ENCODE measurements at places on chromosomes 1 and 21.

DNA sequence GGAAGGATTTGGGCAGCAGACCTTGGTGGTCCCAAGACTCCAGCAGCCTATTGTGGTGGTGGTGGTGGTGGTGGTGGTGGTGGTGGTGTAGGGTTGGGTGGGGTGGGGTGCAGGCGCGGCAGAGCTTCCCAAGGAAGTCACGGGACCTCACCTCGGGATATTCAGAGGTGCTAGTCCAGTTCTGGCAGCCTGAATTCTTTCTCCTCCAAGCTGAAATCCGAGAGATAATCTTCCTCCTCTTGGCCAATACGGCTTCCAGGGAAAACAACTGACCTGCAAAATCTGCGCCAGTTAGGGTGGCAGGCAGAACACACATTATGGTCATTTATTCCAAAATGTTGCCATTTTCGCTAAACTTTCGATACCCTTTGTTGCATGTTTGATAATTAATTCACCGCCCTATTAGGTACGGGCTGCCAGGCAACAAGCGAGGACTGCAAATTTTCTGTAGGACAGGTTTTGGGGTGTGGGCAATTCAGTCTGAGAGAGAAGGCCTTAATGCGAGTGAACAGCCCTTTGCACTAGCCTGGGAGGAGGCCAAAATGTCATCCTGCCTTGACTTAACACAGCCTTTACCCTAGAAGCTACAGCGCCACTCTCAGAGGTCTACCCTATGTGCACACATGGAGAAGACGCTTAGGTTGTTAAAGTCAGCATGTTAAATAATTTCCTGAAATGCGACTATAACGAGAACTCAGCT lies 33.2 kb upstream of the BSDC1 start:
- no peak for DNase-seq

DNA sequence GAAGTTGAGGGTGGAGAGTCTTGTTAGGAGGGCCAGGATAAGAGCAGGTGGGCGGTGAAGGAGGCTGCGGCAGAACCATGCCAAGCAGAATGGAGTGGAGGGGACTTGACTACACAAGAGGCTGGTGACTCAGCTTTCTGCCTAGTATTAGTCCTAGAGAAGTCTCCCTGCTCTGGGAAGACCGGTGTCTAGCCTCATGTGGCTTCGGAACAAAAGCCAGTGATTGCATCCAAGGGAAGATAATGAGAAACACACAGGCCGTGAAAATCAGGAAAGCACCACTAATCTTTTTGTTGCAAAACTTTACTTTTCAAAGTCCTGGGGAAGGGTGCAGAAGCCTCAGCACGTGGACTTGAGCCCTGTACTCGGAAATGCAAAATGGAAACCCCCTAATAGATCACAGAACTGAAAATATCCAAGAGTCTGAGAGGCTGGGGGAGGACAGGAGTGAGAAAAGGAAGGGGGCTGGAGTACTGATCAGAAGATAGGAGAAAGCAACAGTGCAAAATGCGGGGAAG lies 31.4 kb downstream of the DDR2 start:
- peak; percentile 59 for DNase-seq

DNA sequence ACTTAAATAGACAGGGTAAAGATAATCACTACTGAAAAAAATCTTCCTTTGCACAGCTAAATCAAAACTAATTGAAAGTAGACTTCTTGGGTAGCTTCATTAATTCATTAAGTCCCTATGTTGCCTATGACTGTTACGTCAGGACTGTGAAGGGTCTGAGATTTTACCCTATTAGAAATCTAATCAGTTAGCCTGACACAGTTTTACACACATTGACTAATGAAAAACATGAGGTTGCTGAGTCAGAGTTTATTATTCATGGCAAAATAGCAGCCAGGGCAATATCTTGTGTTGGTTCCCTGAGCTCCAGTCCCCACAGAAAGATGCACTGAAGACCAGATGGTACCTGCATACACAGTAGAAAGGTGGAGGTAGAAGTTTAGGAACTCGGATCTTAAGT lies 262.5 kb upstream of the ZP4 start:
- no peak for DNase-seq

GRCh38 chr1:1629430-1630190 lies 2.4 kb upstream of the MMP23B start:
- DNase-seq: no peak

- no peak for DNase-seq
Measured at GRCh38 chr1:93658188-93658587, 23.4 kb downstream of the BCAR3 start.

GRCh38 chr1:16215882-16216753 lies 3.7 kb upstream of the ARHGEF19 start:
- DNase-seq: peak; percentile 55

GRCh38 chr1:212192261-212192998 lies 92.8 kb upstream of the PPP2R5A start:
- no peak for DNase-seq

GRCh38 chr1:9281071-9281827 lies 11.4 kb upstream of the SPSB1 start:
- DNase-seq: no peak

- DNase-seq: no peak
Measured at GRCh38 chr1:226603022-226603857, 54.7 kb downstream of the STUM start.

- no peak for DNase-seq
Measured at GRCh38 chr1:5959667-5960230, 32.5 kb downstream of the NPHP4 start.

GRCh38 chr1:53435151-53435550 lies 24.0 kb upstream of the DMRTB1 start:
- no peak for DNase-seq

- peak; percentile 30 for DNase-seq
Measured at GRCh38 chr1:58456470-58456869, 90.1 kb downstream of the OMA1 start.

GRCh38 chr1:172220376-172220775 lies 200.1 kb upstream of the C1orf105 start:
- DNase-seq: no peak

- no peak for DNase-seq
Measured at GRCh38 chr1:174060090-174060489, 37.9 kb upstream of the RC3H1 start.

DNA sequence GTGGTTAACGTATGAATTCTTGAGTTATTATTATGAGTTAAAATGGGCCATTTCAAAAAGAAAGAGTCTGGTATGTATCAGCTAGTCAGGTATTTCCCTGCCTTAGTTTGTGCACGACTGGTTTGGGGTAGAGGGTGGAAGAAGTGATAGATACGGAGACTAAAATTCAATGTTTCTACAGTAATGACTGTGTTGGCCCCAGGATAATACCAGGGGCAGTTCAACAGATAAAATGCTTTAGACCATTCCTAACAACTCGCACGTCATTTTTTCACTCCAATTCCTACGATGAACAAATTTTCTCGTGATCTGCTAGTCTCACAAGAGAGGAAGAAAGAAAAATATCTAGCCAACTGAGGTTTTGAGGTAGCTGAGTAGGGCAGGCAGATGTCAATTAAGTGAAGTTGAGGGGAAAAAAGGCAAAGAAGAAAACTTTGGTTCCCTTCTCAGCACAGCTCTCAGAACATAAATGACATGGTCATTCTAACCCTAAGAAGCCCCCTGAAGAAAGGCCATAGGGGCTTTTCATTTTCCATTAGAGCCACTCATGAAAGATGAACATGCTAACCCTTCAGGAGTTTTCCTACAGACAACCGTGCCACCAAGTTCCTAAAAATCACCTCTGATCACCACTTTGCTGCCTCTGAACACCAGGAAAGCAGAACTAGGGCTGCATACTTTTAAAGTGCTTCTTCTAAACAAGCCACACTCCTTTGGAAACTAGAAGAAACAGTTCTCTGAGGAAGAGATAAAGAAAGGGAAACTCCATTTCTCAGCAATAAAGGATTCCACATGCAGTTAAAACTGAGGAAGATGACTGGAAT lies 5.6 kb downstream of the MCOLN2 start:
- DNase-seq: no peak

DNA sequence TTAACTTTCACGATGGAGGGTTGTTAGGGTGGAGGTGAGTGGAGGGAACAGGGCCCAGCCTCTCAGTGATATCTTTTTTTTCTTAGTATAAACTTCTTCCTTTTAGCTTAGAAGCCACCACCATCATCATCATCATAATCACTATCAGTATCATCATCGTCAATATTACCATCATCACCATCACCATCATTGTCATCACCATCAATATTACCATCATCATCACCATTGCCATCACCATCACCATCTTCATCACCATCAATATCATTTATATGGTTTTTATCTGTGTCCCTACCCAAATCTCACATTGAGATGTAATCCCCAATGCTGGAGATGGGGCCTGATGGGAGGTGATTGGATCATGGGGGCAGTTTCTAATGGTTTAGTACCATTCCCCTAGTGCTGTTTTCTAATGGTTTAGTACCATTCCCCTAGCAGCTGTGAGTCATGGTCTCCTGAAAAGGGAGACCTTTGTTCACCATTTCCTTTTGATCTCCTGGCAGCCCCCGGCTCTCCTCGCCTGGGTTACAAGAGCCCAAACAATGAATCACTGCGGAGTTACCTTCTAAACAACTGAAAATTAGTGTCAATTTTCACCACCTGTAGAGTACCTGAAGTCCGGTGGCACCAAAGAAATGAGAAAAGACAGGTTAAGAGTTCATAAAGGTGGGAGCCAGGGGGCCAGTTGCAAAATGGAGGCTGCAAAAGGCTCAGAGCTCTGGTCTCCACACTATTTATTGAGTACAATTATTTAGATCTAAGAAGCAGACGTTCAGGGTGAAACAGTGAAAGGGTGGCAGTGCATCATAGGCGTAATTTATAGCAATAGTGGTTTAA lies 3.1 kb upstream of the PLA2G2E start:
- DNase-seq: no peak

DNA sequence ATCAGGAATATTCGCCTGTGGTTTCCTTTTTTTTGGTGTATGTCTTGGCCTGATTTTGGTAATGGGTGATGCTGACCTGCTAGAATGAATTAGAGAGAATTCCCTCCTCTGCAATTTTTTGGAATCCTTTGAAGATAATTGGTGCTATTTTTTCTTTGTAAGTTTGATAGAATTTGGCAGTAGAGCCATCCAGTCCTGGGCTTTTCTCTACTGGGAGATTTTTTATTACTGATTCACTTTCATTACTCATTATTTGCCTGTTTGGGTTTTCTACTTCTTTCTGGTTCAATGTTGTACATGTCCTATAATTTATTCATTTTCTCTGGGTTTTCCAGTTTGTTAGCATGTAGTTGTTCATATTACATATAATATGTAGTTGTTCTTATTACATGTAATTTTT lies 48.7 kb downstream of the NTMT2 start:
- DNase-seq: no peak

DNA sequence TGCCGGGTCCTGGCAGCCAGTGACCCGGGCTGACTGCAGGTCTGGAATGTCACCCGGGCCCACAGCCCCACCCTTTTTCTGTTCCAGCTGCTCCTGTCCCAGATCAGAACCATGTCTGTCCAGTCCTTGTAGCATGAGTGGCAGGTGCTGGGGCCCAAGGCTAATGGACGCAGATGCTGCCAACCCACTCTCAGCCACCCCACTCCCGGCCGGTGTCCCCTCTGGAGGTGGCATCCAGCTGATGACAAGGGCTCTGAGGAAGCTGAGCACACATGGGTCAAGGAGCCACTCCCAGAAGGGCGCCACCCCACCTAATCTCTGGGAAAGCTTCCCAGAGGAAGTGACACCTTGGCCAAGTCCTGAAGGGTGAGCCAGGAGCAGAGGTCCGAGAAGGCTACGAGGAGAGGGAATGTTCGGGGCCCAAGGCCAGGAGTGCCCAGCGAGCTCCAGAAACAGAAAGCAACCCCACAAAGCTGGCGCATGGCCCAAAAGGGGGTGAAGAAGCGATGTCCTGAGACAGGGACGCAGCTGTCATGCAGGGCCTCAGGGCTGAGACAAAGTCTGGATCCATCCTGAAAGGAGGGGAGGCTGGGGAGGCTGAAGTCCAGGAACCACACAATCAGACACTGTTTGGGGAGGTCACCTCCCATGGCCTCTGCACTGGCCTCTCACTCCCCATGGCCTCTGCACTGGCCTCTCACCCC lies 39.5 kb downstream of the ACOT7 start:
- no peak for DNase-seq

DNA sequence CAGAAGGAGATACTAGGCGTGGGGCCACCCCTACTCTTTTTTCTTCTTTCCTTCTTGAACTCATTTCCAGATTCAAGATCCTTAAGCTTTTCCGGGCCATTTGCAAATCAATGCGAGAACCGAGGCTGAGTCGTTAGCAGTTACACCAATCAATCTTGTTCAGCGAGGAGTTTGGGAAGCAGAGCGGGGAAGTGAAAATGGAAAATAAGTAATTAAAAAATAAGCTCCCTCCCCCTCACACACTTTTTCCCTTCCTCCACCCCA lies 1.7 kb upstream of the NEGR1 start:
- DNase-seq: no peak

DNA sequence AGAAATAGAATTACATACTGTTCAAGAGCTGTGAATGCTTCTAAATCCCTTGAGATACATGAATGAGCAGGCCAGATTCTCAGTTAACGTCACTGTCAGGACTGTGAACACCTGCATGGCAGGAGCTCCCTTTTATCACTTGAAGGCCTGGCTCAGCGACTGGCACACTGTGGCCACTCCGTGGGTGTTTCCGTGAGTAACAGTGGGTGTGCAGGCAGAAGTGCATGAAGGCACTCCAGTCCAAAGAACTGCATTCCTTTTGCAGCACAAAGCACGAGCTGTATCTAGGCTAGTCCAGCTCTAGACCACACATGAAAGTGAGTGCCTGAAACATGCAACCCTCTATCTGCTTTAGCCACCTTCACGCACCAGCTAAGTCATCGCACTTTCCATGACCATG lies 9.6 kb upstream of the SIM2 start:
- DNase-seq: no peak

DNA sequence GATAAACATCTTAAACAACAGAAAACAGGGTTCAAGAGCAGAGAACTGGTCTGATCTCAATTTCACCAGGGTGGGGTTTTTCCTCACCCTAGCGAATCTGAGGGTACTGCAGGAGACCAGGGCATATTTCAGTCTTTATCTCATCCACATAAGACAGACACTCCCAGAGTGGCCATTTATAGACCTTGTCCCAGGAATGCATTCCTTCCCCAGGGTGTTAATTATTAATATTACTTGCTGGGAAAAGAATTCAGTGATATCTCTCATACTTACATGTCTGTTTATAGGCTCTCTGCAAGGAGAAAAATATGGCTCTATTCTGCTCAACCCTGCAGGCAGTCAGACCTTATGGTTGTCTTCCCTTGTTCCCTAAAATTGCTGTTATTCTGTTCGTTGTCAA lies 84.1 kb downstream of the LYPLAL1 start:
- no peak for DNase-seq

- DNase-seq: no peak
Measured at GRCh38 chr1:109620401-109620791, 759 bp downstream of the AMPD2 start.

All from skeletal muscle cell (primary cell).